ENCODE measurements at places on chromosomes 16 and 17.

DNA sequence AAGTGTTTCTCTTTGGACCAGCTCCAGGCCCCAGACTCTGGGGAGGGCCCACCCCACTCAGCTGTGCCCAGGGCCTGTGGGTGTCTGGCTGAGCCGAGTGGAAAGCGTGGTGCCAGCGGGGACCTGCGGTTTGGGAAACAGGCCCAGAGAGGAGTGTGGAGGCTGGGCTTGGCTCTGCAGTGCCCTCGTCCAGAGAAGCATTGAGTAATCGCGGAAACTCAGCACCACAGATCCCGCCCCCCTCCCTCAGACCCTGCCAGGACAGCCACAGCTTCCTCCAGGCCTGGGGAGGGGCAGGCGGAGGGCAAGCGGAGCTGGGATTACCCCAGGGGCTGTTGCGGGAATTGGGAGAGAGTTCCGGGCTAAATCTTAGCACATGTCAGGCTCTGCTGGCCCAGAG, 14.6 kb upstream of the PITPNA start:
- no peak for DNase-seq

DNA sequence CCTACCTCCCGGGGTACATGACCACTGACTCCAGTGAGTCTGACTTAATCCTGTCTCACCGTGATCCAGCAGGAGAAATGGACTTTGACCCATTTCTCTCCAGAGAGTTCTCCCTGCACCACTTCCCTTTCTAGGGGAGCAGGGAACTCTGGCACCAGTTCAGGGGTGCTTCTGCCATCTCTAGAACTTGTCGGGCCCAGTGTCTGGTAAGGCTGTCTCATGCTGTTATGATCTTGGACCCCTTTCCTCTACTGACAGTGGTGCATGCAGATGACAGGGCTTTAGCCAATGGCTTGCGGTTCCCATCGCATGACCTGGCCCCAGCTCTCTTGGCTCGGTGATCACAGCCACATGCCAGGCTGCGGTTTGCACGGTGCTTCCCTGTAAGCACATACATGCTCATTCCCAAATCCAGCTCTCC, 62.0 kb downstream of the SLC39A11 start:
- no peak for DNase-seq

DNA sequence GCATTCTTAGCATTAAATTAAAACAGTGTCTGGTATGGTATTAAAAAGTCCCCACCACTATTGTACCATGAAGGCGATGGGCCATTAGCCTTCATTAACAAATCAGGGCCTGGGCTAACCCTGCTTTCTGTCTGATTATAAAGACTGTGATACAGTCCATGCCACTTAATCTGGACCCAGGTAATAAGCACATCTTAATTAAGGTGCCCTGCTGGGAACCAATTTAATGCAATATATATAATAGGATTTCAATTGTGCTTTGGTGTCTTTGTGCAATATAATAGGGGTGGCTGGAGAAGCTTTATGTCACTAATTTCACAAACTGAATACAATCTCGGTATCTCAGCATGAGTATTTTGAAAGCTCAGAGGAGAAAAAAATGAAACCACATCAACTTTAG, 64.4 kb upstream of the CDH8 start:
- no peak for DNase-seq

DNA sequence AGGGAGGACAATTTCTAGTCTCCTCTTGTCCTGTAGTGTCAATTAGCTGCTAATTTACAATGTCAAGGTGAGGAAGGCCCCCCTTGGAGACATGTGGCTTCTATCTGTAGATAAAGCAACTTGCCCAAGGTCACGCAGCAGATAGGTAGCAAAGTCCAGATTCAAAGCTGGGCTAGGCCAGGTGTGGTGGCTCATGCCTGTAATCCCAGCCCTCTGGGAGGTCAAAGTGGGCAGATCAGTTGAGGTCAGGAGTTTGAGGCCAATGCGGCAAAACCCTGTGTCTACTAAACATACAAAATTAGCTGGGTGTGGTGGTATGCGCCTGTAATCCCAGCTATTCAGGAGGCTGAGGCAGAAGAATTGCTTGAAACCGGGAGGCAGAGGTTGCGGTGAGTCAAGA, 11.1 kb downstream of the TRPV3 start:
- DNase-seq = no peak

DNA sequence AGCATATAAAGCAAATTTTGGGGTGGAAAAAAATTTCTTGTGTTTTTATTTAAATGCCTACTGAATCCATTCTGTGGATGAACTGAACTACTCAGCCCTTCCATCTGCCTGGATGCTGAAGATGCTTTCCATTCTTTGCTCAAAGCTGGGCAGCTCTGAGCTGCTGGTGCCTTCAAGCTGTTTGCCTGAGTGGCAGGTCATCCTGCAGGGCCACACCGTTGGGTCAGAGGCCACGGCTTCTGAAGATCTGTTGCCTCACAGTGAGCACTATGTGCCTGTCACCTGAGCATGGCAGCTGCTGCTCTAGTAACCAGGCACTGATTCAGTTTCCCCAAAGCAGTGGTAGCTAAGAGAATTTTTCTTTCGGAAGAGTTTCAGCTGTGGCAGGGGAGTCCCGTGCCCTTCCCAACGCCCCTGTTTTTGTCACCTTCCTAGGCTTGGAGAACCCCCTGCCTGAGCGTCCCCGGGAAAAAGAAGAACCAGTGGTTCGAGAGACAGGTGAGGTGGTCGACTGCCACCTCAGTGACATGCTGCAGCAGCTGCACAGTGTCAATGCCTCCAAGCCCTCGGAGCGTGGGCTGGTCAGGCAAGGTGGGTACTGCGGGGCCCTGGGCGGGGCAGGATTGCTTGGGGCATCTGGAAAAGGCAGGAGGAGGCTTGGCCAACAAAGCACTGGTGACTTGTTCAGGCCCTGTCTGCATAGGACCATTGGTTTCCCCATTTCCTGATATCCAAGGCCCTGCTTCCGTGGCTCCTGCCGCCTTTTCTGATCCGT, 8.5 kb downstream of the PLK1 start:
- DNase-seq = no peak

Measured in stimulated activated naive CD4-positive, alpha-beta T cell (primary cell).